ENCODE measurements at places on chromosomes 16 and 17. TPM values are rescaled to one million over a fixed set of nuclear protein-coding genes. Genes with fewer than 3 reads are reported as not detected.

The C17orf107 gene
- total RNA-seq, result 26.4 TPM

The CCL4L2 gene
- 7.9 TPM for total RNA-seq

The CA4 gene
- total RNA-seq, result not detected

The PERCC1 gene
- 0.84 TPM for total RNA-seq

The TOX3 gene
- total RNA-seq, result not detected

The HS3ST3A1 gene
- 1.7 TPM for total RNA-seq

The CTRB2 gene
- total RNA-seq, result not detected

The NOG gene
- total RNA-seq, result 12.0 TPM

The KRT40 gene
- 0.10 TPM for total RNA-seq

The PIK3R6 gene
- total RNA-seq, result 1.5 TPM

The TBC1D3E gene
- not detected for total RNA-seq

The SOX8 gene
- total RNA-seq, result 1.0 TPM

The CACNA1G gene
- under 0.01 TPM for total RNA-seq

The FAM234A gene
- total RNA-seq, result 22.1 TPM

The KRTAP4-3 gene
- total RNA-seq, result not detected

The WNK4 gene
- total RNA-seq, result 0.10 TPM

The GABARAP gene
- 396 TPM for total RNA-seq

The PMFBP1 gene
- total RNA-seq, result 0.31 TPM

The NATD1 gene
- total RNA-seq, result 3.3 TPM

The GSE1 gene
- total RNA-seq, result 34.3 TPM
